Germinal center (tissue), 1 donor: ENCODE measurements at places on chromosomes 7 and 10.

- no peak for DNase-seq
Observed at GRCh38 chr7:51315393-51316261, 982 bp downstream of the COBL start.

DNA sequence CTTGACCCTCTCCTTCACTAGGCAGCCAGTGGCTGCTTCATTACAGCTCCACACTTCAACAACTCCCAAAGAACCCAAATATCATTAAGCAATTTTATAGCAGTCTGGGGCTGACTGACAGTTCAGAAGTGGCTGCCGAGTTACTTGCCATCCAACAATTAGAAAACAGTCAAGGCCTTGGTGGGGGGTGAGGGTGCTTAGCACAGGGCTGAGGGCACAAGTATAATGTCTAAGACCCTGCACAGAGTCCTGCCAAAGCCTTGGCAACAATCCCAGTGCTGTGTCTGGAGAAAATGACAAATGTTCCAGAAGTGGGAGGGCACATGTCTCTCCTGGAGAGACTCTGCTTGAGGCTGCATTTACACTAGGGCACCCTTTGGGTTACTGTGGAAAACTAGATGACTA lies 71.1 kb downstream of the CXCL12 start:
- no peak for DNase-seq

- DNase-seq: no peak
Observed at GRCh38 chr7:73612598-73613269, 11.6 kb downstream of the MLXIPL start.

- DNase-seq: no peak
Observed at GRCh38 chr10:59227136-59227673, 50.8 kb downstream of the PHYHIPL start.

DNA sequence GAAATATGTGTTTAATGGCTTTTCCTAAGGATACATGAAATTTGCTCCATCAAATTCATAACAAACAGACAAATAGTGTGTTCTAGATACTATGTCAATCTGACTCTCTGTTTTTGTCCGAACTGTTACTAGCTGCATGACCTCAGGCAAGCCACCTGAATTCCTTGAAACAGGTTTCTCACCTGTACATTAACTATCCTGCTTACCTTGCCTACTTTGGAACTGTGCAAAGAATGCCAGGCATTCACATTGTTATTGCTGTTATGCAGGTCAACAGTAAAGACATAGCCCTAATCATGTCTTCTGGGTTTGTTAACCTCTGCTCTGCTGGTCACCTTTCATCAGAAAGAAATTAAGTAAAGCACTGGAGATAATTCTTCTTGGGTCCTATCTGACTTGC lies 1283.9 kb upstream of the CELF2 start:
- no peak for DNase-seq

DNA sequence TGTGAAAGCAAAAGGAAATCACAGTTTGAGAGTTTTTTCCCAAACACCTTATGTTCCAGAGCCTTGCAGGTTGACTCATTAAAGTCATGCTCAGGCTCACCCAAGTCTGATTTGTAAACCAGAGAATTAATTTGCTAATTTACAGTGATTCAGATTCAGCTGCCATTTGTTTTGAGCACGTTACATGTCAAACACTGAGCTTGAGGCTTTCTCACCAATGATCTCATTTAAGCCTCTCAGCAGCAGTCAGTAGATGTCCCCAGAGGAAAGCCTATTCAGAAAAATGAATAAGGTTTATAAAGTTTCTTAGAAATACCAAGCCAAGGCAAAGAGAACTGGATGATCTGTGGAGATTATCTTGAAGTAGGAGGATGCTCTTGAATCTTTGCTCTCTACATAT lies 420.4 kb downstream of the HTR7 start:
- DNase-seq: no peak

- DNase-seq: no peak
Observed at GRCh38 chr7:148700661-148701064, 2.0 kb downstream of the CUL1 start.

- no peak for DNase-seq
Observed at GRCh38 chr7:69186974-69187373, 411.3 kb upstream of the AUTS2 start.

DNA sequence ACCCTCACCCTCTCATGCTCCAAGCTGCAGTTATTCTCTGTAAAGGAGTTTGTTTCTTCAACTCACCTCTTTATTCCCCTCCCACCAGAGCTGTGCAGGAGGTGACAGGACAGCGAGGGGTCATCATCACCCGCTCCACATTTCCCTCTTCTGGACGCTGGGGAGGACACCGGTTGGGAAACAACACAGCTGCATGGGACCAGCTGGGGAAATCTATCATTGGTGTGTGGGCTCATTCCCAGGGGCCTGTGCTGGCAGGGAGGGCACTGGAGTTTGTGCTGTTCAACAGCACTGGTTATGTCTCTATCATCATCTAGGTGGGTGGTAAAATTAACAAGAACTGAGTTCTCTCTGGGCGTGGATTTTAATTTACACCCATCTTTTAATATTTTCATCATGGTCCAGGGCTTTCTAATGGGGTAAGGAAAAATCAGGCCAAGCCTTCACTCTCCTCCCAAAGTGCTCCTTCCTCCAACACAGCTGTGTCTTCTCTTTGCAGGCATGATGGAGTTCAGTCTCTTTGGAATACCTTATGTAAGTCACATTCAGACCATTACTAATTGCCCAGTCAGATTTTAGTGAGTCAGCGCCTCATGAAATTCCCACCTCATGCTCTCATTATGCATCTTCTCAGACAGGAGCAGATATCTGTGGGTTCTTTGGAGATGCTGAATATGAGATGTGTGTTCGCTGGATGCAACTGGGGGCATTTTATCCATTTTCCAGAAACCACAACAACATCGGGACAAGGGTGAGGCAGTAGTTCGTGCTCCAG lies 61.6 kb downstream of the PRSS58 start:
- DNase-seq: no peak

GRCh38 chr7:150716939-150717338 lies 526 bp downstream of the GIMAP1 start:
- no peak for DNase-seq

- DNase-seq: no peak
Observed at GRCh38 chr10:77386838-77387237, 250.8 kb downstream of the KCNMA1 start.

GRCh38 chr7:114819616-114820362 lies 102.1 kb upstream of the MDFIC start:
- no peak for DNase-seq

GRCh38 chr7:129664029-129665012 lies 52.8 kb downstream of the NRF1 start:
- DNase-seq: peak; percentile 47
